Natural killer cell (primary cell): ENCODE measurements at places on chromosomes 3 and 15.

DNA sequence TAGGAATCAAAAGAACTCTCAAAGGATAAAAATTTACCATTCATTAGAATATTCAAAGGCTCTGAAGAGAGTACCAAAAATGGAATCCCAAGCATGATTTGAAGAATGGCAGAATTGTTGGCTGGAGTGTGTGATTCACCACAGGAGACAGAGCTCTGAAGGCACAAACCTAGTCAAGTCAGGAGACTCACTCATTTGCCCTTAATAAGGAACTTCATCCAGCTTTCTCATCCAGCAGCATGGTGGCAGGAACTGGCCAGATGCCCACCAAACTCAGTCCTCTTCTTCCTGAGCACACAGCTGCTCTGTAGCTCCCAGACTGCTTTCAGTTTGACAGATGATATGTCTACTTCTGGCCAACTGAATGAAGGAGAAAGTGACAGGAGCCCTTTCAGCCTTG, 16.5 kb upstream of the HEG1 start:
- DNase-seq, result no peak

DNA sequence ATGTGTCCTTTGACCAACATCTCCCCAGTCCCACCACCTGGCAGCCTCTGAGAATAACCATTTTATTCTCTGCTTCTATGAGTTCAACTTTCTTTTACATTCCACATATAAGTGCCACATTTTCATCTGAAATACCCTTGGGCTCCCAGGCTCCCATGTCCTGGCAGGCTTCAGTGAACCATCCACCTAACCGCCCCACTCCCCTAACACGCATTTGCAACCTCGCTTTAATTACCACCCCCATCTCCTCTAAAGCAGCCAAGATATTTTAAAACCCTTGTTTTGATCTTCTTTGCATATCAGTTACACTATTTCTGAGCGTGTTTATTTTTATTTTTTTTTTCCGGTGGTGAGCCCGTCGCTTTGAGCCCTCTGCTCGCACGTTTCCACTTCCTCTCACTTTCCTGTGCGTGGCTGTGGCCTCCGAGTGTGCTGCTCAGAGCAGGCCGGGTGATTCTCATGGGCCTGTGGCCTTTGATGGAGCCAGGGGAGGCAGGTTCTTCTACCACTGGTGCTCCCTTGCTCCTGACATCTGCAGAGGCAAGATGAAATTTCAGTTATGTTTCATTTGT, 195.4 kb upstream of the LPP start:
- DNase-seq, result peak; percentile 76

GRCh38 chr3:59563966-59564365, 514.1 kb upstream of the CFAP20DC start:
- no peak for DNase-seq

- no peak for DNase-seq
Measured at GRCh38 chr3:179179979-179180759, 32.0 kb downstream of the PIK3CA start.

DNA sequence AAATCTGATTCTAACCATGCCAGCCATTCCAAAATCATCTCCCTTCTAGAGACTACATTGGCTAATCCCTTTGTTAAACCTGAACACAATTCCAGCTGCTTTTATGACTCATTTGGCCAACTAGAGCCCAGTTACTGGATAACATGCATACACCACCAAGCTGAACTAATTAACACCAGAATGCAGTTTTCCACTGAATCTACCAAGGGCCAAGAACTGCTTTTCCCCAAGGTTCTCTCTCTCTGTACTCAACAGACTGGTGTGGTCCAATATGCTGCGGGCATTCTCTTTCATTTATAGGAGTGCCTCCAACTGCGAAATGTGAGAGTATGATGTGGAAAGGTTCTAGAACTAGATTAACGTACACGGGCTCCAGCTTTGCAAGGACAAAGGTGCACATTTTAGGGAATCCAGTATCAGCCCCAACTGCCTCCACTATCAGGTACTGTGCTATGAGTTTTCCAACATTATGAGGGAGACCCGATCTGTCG, 1.5 kb downstream of the CHSY1 start:
- no peak for DNase-seq

DNA sequence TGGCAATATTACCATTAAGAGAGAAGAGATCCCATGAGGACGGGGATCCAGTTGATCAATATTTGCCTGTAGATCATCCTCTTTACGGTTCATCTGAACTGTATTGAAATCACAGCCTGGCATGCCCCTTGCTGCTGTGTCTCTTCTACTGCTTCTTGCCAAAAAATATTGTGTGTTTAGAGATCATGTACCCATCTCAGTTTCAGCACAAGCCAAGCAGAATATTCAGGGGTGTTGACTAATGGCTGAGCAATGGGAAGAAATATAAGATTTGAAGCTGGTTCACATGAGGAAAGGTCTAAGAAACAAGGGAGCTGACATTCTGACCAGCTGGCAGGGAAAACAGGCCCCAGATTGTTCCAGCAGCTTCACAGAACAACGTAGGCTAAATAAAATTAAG, 21.3 kb downstream of the ATP13A5 start:
- no peak for DNase-seq

DNA sequence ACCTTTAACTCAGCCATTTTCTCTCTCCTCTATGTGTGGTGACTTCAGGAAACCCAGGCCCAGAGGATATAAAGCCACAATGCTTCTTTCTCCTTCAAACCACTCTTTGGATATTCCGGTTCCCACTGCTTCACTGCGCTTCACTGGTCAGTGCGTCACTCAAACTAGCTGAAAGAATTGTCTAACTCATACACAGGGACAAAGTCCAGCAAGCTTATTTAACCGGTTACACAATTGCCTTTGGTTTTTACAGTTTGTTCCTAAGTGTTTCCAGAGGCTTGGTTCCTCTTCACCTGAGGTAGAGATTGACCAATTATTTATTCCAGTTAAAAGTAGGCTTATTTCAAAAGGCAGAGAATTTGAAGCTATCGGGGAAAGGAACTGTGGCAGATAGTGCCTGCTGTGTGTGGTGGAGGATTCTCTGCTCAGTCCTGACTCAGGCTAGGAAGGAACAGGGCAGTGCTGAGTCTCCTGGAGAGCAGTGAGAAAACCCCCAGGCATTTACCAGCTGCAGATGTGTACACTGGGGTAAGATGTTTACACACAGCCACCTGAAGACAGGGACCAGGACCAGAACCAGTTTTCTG, at the start of gene HGD:
HGD (minus strand) TSS at position 145 of the 587 bp plus-strand sequence; CDS start at position 17, 128 bp downstream.
- no peak for DNase-seq

DNA sequence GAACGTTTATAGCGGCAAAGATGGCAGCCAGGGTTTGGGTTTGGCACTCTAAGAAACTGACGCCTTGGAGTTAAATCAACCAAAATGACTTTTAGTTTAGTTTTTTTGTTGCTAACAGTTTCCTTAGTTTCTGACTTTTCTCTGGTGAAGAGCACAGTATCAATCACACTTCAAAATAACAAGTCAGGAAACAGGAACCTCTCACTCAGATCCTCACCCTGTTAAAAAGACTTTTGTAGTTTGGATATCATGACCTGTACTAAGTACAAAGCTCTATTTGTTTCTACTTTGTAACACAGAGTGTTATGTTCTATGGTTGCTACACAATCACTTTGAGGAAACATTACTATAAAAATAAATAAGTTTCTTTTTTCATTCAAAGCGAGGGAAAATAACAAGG, 51.1 kb downstream of the ATP10A start:
- DNase-seq, result peak; percentile 28

GRCh38 chr15:93986400-93986984, 244.9 kb upstream of the MCTP2 start:
- no peak for DNase-seq

GRCh38 chr3:134473868-134474546, 11.8 kb downstream of the ANAPC13 start:
- peak; percentile 86 for DNase-seq

DNA sequence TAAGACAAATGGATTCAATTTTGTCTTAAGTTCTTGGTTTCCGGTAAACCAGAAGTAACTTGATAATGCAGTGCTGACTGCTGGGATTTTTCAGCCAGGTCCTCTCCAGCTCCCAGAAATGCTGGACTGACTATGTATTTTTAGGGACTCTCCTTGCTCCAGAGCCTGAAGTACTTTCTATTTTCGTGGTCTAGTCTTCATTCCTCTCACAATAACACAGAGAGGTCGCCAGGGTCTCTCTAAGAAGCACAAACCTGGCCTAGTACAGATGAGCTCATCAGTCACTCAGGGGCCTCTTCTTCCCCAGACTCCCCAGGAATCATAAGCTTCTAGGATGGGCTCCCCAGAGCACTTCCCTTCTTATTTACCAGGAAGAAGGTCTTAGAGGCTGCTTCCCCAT, 85.8 kb downstream of the FAM174B start:
- no peak for DNase-seq
